ENCODE measurements at places on chromosomes 16 and 17. TPM values are rescaled to one million over a fixed set of nuclear protein-coding genes. Genes with fewer than 3 reads are reported as not detected.

DNA sequence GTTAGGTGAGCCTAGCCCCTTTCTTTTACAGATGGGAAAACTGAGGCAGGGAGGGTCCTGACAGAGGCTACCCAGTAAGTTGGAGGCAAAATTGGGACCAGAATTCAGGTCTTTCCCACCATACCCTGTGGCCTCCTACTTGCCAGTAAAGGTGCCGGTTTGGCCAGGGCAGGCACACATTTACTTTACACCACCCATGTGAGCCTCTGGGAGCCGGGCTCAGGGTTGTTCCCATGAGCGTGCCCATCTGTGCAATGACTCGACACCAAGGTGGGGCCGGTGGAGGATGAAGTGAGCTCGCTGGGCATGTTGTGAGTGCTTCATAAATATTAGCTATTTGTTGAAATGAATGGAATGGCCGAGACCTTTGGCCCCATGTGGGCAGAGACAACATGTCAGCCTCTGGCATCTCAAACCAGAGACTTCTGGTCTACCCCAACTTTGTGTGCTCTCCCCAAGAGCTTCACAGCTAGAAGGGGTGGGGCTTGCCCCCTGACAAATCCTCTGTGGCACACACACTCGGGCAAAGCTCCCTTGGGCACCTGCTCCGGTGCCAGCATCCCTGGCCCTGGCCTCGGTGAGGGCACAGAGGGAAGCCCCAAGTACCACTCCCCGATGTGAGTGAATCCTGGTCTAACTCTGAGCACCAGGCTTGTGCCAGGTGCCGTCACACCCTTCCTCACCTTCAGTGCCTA lies 60.1 kb downstream of the SRCIN1 start:
- H3K27me3 ChIP-seq, result no peaks in the 10 kb centered on the region
- no peaks in the 10 kb centered on the region for H3K4me1 ChIP-seq
- DNase-seq, result no peak
- no peak overlapping the region for H3K27ac ChIP-seq
- no peaks in the 10 kb centered on the region for H3K36me3 ChIP-seq

- DNase-seq, result no peak
- no peak overlapping the region for H3K4me3 ChIP-seq
- H3K27ac ChIP-seq, result no peak overlapping the region
- H3K36me3 ChIP-seq, result no peaks in the 10 kb centered on the region
- no peaks in the 10 kb centered on the region for H3K4me1 ChIP-seq
- H3K27me3 ChIP-seq, result no peaks in the 10 kb centered on the region
Measured at GRCh38 chr17:48416971-48417370, 13.0 kb downstream of the SKAP1 start.

DNA sequence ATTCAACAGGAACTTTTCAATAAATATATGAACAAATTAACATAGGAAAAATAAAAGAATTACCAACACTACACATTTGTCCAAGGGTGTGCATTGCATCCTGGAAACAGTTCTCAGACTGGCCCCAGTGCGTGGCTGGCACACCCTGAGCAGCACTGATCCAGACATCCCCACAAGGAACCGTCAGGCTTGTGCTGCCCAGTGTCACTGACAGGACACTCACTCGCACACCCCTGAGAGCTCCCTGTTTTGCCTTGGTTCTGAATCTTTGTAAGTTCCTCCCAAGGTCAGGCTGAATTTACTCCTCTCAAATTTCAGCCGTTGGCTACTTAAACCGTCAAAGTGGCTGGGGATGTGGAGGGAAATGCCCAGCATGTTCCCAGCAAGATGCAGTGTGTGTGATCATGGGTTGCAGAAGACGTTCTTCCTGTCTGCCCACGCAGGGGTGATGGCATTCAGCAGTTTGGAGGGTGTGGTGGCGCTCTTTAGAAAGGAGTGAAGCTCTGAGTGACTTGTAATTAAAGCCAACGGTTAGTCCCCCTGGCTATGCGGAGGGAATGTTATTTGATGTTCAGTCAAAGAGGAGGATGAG lies 1.7 kb downstream of the MT2A start:
- H3K4me1 ChIP-seq, result peaks cover 5% of the 10 kb centered on the region
- H3K27ac ChIP-seq, result peak overlapping the region; percentile 1
- no peaks in the 10 kb centered on the region for H3K36me3 ChIP-seq
- no peaks in the 10 kb centered on the region for H3K27me3 ChIP-seq

- no peaks in the 10 kb centered on the region for H3K36me3 ChIP-seq
- peak within 1 kb of the TSS; percentile 37 for H3K4me3 ChIP-seq
- H3K4me1 ChIP-seq, result no peaks in the 10 kb centered on the region
- peak; percentile 79 for DNase-seq
- H3K27ac ChIP-seq, result no peak within 1 kb of the TSS
Measured at GRCh38 chr16:57284209-57284951, at the start of gene PLLP. TSS of gene PLLP (minus strand) at chr16:57284672. CDS start at chr16:57284540, 132 bp downstream.

- H3K36me3 ChIP-seq, result no peaks in the 10 kb centered on the region
- no peak overlapping the region for H3K4me3 ChIP-seq
- H3K27me3 ChIP-seq, result no peaks in the 10 kb centered on the region
- peaks cover 3% of the 10 kb centered on the region for H3K4me1 ChIP-seq
- H3K27ac ChIP-seq, result no peak overlapping the region
Measured at GRCh38 chr17:19258371-19258770, 21.2 kb downstream of the EPN2 start.

The CA4 gene
- polyA plus RNA-seq, result 10.5 TPM

The NUTF2 gene
- 130 TPM for polyA plus RNA-seq
